ENCODE measurements at places on chromosomes 1 and 21.

GRCh38 chr1:205656236-205656635 is 24.1 kb downstream of the SLC45A3 start:
- DNase-seq, result no peak

DNA sequence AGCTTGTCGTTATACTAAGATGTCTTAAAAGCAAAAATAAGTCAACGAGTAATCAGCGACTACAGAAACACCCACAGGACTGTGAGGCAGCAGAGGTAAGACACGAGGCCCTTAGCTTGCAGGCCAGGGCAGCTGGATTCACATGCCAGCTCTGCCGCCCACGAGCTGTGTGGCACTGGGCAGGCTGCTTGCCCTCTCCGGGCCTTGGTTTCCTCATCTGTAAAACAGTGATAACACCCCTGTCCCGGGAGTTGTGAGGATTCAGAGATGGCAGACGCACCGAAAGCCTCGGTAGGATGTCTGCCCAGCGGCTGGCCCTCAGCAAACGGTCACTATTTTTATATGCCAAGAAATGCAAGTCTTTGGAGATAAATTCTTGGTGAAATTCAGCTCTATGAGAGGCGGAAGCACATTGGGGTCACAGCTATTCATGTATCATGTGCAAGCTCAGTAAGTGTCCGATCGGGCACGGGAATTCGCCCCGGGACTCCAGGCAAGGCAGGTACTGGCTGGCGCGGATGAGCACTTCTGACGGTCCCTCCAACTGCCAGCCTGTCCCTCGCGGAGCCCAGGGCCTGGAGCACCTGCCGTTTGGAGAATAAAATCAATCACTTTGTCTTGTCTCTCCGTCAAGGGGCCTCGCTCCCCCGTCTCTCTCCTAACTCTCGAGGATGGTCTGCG is 1.1 kb downstream of the C2CD2 start:
- DNase-seq, result no peak

- DNase-seq, result no peak
These were observed 64.9 kb downstream of the TMEM53 start for GRCh38 chr1:44609412-44609767.

GRCh38 chr1:193525917-193526710 is 339.7 kb upstream of the B3GALT2 start:
- DNase-seq, result no peak

DNA sequence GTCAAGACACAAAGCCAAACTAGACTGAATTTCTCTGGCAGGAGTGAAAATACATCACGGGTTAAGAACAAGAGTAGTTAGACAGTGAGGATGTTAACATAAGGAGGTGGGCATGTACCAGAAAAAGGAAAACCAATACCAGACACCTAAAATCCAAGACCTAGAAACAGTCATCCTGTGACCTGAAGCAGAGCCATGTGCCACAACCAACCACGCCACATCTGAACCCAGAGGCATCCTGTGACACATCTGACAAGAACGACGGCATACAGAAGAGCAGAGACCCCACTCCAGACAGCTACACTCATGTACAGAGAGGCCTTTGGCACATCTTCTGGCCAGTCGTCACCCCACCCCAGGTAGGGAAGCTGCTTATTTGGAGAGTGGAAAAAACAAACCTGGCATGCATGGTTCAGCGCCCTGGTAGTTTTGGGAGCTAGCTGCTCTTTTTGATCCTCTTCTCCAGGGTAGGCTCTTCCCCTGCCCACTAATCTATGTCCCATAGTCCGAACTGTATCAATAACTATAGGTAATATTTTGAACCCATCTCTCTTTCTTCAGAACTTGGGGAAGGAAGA is 72.1 kb downstream of the SLC45A1 start:
- no peak for DNase-seq

DNA sequence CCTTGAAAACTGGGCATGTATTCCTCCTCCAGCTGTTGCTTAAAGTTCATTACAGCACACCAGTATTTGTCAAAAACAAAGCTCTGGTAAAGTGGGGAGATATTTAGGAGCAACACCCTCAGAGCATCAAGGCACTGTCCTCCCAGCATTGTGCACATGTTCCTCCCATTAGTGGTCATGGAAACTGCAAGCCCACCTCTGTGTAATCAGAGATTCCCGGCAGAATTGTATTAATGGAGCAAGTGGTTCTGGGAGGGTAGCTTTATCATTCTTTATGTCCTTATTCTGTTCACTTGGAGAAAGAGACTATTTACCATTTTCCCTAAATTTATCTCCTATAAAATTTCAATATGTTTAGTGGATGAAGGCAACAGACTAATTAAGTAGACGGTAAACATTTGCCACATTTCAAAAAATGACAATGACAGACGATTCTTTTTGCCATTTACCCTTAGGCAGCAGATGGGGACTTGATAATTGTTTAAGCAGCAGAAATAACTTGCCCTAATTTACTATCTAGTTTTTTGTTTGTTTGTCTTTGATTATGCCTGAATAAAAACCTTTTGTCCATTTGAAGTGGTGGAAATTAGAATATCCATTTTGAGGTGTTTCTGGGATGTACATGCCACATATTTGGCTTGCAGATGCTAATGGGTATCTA is 289.6 kb upstream of the ST6GALNAC5 start:
- DNase-seq, result no peak

GRCh38 chr21:21632926-21633325 is 634.7 kb downstream of the NCAM2 start:
- DNase-seq, result no peak

DNA sequence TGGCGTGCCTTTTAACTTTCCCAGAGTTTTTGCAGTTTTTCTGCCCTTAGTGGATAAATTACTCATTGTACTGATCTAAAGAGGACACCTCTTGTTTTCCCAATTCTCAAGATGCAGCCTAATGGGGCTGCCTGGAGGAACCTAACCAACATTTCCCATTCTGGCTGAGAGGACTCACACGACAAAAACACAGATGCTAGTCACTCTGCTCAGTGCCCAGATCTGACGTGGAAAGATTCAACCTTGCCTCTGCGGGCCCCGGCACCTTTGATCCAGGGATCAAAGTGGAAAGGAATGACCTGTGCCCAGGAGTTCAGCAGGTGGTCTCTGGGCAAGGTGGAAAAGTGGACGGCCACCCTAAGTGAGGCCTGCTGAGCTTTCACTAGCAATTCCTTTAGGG is 162.4 kb upstream of the FMN2 start:
- no peak for DNase-seq

- no peak for DNase-seq
These were observed 957.0 kb downstream of the NCAM2 start for GRCh38 chr21:21955204-21955603.

DNA sequence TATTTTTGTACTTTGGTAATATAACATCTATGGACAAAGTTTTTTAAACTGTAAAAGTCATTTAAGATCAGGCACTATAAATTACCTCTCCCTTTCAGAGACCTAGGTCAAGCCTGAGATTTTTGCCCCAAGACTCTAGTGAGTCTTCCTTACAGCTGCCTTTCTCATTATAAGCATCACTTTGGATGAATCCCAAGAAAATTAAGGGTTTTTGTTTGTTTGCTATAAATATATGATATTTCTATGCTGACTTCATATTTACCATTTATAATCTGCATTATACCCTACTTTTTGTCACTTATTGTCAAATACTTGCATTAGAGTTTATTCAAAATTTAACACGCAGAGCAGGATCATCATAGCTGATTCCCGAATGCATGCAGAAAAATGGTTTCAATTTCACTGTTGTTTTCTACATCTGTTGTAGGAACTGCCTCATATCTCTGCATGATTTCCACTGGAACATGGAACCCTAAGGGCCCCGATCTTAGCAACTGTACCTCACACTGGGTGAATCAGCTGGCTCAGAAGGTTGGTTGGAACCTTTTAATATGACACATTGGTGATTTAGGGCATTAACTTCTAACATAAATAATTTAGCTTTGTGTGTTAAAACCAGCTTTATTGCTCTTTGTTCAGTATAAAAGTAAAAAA is 150.0 kb downstream of the ADGRL2 start:
- DNase-seq, result no peak

- DNase-seq, result no peak
These were observed 4.2 kb downstream of the SCNN1D start for GRCh38 chr1:1284221-1285101.

GRCh38 chr1:66954208-66954607 is 29.4 kb downstream of the MIER1 start:
- DNase-seq, result no peak

- no peak for DNase-seq
These were observed 15.5 kb upstream of the PSMB2 start for GRCh38 chr1:35656863-35657232.

DNA sequence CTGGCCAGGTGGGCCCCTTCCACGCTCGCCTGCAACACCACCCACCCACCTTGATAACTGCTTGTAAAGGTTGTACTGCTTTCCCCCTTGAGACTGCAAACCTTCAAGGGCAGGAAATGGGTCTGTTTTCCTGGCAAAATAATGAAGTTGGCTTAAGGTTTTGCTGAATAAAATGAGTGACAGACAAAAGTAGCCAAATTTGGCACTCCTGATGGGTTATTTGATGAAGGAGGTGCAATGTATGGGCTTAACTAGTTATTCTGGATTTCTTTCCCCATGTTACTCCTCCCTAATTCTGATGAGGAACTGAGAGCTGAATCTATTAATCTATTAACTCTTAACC is 14.6 kb upstream of the HLCS start:
- DNase-seq, result no peak

DNA sequence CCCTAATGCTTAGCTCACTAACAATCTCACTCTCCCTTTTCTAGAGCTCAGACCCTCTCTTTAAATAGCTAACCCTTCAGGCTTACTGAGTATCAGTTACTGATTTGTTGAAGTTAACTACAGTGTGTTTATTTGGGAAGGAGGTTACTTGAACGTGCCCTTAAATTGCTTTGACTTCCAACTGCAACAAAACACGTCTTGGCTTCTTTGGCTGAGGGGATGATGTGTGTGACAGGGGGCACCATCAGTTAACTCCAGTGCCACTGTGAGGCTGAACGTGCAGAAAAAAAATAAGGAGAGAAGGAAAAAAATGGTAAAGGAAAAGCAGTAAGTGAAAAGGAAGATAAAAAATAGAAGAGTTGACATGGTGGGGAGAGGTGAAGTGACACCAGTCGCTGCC is 75.1 kb upstream of the NRIP1 start:
- DNase-seq, result no peak

GRCh38 chr1:66599899-66600737 is 66.2 kb downstream of the SGIP1 start:
- no peak for DNase-seq
